ENCODE measurements at places on chromosomes 3 and 15.

DNA sequence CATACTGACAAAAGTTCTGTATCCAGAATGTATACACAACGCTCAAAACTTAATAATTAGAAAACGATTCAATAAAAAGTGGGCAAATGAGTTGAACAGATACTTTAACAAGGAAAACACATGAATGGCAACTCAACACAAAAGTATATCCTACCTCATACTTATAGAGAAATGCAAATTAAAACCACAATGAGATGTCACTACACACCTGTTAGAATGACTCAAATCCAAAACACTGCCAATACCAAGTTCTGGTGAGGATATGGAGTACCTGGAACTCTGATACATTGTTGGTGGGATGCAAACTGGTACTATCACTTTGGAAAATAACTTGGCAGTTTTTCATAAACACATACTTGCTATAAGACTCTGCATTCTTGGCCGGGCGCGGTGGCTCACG lies 42.1 kb downstream of the PRTG start:
- DNase-seq = no peak

GRCh38 chr15:85615930-85616329 lies 178.8 kb downstream of the KLHL25 start:
- no peak for DNase-seq

- DNase-seq = no peak
Observed at GRCh38 chr3:14377838-14378169, 24.6 kb upstream of the SLC6A6 start.

- DNase-seq = no peak
Observed at GRCh38 chr15:54559405-54560069, 581.3 kb downstream of the UNC13C start.

GRCh38 chr3:136891934-136892855 lies 30.2 kb downstream of the NCK1 start:
- no peak for DNase-seq

- DNase-seq = no peak
Observed at GRCh38 chr15:81853150-81853748, 192.6 kb downstream of the MEX3B start.

DNA sequence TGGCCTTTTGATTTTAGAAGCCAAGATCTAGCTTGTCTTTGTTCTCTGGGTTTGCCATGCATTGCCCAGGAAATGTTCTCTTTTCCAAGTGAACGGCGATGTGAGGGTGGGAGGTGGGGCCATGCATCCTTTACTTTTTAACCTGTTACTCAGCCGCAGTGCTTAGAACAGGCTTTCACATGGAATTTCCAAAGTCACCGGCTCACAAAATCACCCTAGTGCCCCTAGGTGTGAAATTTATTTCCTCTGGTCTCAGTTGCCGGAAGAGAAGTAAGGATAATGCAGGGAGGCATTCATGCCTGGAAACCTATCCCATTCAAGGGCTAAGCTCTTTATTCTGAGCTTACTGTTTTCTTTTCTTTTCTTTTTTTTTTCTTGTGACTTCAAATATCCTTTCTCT lies 93.2 kb downstream of the CACNA2D3 start:
- DNase-seq = no peak

GRCh38 chr3:154285221-154285620 lies 39.1 kb downstream of the DHX36 start:
- no peak for DNase-seq
